ENCODE measurements at places on chromosomes 5 and 9. TPM values are rescaled to one million over a fixed set of nuclear protein-coding genes. Genes with fewer than 3 reads are reported as not detected.
A peak's percentile ranks its signal among the peaks of the same experiment; 100 is the strongest.

DNA sequence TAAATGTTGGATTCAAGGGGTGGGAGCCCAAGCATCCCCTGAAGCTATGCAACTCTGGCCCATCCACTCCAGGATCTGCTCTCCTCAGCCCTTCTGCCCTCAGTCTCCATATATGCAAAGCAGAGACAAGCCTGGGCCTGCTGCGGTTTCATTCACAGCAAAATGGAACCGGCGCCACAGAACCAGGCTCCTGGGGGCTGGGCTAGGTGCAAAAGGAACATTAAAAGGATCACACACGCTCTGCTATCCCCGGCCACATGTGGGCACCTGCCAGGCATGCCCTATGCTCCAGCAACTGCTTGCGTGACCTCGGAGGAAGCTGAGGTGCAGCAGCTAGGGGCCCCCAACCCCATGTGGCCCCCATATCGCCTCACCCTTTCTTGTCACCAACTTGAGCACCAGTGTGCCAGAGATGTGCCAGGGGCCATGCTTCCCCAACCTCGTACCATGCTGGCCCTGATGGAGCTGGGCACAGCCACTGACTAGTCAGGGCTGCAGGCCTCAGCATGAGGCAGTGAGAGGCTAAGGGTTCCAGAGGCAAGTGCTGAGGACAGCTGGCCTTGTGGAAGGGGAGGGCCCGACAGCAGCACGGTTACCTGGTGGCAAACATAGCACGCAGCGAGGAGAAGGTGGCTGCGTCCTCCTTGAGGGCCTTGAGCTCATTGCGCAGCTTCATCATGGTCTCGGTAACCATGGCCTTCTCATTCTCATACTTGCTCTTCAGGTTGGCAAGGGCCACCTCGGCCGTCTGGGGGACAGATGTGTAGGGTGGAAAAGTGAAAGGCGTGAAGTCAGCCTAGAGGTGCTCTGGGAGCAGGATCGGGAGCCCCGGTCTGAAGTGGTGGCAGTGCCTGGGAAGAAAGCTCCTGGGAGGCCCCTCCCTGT is 47.2 kb downstream of the BICD2 start:
- DNase-seq = no peak

The ABLIM3 gene
- 43.3 TPM for total RNA-seq

GRCh38 chr5:35617435-35618303 is at the start of gene SPEF2:
Gene SPEF2 (plus strand): TSS chr5:35617863. CDS start chr5:35617998, 135 bp downstream.
- DNase-seq = peak; percentile 70

The EGR1 gene
- total RNA-seq = 1.9 TPM

GRCh38 chr9:114954956-114955582 is 24.7 kb upstream of the TNFSF8 start:
- DNase-seq = no peak

GRCh38 chr9:132997591-132997990 is 19.1 kb downstream of the GFI1B start:
- no peak for DNase-seq

- DNase-seq = no peak
These were observed 72.6 kb downstream of the SMARCA2 start for GRCh38 chr9:2087500-2088313.

DNA sequence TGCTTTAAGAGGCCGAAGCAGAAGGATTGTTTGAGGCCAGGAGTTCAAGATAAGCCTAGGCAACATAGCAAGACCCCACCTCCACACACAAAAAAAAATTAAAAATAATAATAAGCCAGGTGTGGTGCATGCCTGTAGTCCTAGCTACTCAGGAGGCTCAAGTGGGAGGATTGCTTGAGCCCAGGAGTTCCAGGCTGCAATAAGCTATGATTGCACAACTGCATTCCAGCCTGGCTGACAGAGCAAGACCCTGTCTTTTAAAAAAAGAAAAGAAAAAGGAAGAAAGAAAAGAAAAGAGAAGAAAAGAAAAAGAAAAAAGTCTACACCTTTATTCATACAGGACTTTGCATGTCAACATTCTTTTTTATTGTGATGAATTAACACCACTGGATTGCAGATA is 2125.8 kb downstream of the MAT2B start:
- DNase-seq = no peak

- DNase-seq = no peak
These were observed 220.5 kb downstream of the SH3GL2 start for GRCh38 chr9:17799369-17799768.

The IGIP gene
- 8.3 TPM for total RNA-seq

The SLC6A19 gene
- total RNA-seq = 0.09 TPM

The ZNF354C gene
- 34.0 TPM for total RNA-seq

The DBH gene
- total RNA-seq = 0.91 TPM

DNA sequence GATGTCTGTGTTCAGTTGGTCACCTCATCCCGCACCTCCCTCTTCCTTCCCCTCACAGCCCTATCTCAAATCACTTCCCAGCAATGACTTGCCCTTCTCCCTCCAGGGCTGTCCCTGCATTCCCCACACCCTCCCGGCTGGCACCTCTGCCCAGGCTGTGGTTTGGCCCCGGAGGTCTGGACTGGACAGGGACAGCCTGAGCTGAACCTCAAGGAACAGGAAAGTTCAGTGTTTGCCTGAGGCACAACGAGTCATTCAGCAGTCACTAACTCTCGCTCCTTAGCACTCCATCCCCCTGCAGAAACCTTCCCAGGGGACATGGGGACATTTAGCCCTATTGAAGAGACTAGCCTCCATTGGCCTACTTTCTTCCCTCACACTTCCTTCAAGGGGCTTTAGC is 58.3 kb upstream of the MAP3K1 start:
- DNase-seq = no peak

GRCh38 chr9:133916159-133916541 is 76.0 kb downstream of the VAV2 start:
- DNase-seq = peak; percentile 19
